Fibroblast of villous mesenchyme (primary cell): ENCODE measurements at places on chromosomes 7 and 10.

- no peak for DNase-seq
Measured at GRCh38 chr10:42802876-42803275, 20.3 kb downstream of the BMS1 start.

DNA sequence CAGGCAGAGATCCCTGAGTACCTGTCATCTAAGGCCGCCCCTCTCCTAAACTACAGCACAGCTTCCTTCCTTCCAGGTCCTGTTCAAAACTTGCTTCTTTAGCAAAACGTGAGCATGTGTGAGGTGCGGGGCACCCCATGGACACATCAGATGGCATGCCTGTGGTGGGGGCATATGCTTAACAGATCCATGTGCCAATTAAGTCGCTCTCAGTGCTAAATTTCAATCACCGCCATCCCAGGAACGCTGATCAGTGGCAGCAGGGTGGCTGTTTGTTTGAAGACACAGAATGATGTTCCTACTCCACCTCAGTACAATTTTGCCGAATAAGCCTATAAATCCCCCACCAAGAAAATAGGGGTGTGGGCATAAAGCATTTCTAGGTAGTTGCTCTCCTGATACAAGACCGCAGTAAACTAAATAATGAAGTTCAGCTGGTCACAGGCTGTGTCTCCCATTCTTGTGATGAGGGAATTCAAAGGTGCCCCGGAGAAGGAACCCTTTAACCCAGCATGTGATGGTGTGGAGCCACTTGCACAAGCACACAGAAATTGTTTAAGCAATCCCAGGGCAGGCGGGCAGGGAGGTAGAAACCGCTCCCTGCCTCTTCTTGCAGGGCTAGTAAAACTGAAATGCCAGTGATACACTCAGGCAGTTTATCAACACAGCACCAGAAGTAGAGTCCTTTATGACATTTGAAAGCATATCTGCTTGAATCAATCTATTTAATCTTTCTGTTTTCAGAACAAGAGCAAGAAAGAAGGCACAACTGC is 205.7 kb downstream of the SORCS1 start:
- DNase-seq = no peak

GRCh38 chr10:124236136-124236535 is 142.7 kb upstream of the CHST15 start:
- no peak for DNase-seq

GRCh38 chr10:125260260-125260659 is 99.9 kb upstream of the CTBP2 start:
- no peak for DNase-seq

DNA sequence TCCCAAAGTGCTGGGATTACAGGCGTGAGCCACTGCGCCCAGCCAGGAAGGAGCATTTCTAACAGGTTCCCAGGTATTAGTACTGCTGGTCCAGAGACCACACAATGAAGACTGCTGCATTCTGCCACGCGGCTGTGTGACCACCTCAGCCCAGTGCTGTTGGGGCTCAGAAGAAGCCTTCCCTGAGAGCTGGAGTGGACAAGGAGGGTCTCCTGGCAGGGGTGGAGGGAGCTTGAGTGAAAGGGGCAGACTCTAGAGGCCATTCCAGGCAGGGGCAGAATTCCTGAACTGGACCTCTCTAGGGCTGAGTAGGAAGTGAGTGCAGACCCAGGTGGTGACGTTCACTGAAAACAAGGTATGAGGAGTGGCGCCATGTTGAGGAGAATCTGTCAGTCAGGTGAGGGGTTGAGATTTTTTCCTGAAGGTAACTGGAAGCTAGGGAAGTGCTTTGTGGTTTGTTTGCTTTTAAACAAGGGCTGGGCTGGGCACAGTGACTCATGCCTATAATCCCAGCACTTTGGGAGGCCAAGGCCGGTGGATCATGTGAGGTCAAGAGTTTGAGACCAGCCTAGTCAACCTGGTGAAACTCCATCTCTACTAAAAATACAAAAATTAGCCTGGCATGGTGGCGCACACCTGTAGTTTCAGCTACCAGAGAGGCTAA is 67.6 kb downstream of the TACC2 start:
- no peak for DNase-seq

DNA sequence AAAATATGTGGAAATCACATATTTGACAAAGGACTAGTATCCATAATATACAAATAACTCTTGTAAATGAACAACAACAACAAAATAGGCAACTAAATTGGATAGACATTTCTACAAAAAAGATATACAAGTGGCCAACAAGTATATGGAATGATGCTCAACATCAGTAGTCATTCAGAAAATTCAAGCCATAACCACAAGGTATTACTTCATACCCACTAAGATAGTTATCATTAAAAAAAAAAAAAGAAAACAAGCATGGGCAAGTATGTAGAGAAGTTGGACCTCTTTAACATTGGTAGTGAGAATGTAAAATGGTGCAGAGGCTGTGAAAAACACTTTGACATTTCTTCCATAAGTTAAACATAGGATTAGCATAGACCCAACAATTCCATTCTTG is 80.8 kb downstream of the CYP26A1 start:
- DNase-seq = no peak

- no peak for DNase-seq
Measured at GRCh38 chr7:76328389-76328788, 25.9 kb downstream of the HSPB1 start.

DNA sequence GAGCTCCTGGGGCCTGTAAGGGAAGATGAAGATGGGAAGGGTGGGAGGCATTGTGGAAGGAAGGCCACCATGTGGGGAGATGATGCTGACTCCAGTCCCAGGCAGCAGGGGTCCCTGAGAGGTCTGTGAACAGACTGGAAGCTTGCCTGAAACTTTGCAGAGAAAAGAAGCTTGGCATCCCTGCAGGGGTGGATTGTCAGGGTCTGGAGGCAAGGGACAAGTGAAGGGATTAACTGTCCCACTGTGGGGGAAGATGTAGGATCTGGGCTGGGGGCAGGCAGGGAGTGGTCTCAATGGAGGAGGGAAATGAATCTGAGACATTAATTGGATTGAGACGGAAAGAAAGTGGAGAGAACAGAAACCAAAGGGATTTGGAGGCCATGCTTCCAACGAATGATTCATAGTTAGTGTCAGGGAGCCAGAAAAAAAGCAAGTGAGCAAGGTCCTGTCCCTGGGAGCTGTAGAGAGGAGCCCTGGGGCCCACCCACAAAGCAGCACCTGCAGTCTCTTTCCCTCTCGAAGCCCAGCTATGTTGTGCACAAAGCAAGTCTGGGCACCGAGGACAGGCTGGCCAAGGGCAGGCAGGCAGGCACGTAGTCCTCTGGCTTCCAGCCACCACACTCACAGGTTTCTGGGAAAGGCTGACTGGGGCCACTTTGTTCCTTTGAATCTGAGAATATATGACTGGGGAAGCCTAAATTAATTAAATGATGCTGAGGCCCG is 4.7 kb upstream of the SLC18A3 start:
- DNase-seq = no peak

DNA sequence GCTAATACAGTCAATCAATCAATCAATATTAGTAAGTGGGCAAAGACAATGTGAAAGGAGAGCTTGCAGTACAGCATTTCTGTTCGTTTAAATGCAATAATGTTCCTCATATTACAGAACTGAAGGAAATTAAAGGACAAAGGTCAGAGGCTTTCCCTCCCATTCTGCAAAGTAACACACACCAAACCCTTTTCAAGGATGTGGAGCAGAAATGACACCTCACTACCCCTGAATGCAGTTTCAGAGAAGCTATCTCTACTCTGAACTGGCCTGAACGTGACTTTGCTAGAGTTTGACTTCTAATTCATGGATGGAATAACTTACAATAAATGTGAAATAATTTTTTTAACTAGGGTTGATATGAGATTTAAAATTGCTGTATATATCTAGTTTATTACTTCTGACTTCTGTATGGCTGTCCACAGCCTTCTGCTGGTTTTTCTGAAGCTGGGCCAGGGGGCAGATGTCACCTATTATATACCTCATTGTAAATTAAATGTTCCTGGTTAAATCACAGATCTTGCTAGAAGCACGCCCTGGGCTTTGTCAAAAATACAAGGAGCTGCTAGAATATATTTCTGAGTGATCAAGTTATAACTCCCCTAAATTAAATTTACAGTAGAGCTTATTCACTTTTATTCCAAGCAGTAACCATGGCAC is 156.9 kb upstream of the C7orf33 start:
- no peak for DNase-seq

DNA sequence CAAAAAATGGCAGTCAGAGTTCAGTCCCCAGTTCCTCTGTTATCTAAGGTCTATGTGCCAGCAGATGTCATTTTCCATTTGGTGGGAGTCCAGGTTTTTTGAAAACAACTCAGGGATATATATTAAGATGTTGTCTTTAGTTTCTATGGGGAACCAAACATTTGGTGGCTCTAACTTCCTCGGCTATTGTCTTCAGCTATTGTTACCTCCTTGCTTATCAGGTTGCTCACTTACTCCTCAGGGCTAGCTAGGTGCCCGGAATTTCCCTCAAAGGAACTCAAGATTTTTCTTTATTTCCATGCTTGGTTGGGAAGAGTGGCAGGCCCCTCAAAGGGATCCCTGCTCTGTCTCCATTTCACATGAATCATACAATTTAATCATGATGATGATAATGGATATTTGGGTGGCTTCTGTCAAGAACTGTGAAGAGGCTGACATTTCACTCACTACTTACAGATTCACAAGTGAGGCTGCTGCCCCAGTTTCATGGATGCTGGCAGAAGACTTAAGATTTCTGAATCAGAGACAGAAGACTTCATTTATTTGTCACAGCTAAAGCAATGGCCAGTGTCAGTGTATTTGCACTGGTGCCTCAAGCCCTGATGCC is 182.8 kb downstream of the PKD1L1 start:
- no peak for DNase-seq

DNA sequence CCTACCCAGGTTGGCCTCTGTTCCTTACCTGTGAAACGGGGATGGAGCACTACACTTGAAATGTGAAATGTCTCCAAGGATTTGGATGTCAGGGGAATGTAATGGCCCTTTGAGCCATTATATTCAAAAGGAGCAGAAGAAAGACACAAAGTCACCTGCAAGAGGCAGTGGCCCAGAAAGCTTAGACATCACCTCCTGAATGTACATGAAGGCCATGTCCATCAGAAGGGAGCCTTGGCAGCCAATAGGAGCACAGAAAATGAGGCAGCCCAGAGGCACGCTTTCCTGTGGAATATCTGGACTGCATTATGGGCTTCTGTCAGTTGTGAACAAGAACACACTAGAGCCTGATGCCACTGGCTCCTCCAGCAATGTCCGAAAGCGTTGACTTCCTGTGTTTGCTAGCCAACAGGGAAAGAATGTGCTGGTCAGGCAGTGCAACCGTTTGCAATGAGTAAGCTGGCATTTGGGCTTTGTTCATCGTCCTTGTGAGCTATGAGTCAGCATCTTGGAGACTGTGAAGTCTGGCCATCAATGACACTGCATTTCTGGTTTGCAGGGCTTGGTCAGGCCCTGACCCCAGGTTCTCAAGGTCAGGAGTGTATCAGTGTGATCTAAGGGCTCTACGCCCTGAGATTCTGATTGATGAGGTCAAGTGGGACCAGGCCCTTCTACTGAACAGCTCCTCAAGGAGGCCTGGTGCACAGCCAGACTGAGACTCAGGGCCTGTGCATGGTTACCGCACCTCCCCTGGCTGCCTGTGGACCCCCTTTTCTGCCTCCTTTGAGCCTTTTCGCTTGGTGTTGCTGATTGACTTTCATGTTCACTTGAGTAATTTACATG is 222.4 kb downstream of the RPS24 start:
- DNase-seq = peak; percentile 93

- no peak for DNase-seq
Measured at GRCh38 chr10:92756201-92757065, 66.7 kb downstream of the HHEX start.

DNA sequence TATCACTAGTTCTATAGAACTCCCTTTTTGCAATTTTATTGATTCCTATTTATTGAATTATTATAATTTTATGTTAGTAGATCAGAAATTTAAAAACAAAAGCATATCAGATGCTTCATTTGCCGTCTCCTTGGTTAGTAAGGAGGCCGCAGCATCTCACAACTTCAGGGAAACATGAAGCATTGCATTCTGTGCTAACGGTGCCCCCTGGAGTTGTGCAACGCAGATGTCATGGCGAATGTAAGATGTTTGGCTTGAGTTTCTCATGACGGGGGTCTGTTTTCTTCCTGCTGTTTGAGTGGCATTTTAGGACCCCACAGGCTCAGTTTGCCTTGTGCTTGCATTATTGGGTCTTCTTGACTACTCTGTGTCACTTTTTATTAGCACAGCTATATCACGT is 124.8 kb downstream of the CNNM2 start:
- no peak for DNase-seq

- DNase-seq = no peak
Measured at GRCh38 chr10:29214551-29214950, 74.3 kb upstream of the LYZL1 start.

DNA sequence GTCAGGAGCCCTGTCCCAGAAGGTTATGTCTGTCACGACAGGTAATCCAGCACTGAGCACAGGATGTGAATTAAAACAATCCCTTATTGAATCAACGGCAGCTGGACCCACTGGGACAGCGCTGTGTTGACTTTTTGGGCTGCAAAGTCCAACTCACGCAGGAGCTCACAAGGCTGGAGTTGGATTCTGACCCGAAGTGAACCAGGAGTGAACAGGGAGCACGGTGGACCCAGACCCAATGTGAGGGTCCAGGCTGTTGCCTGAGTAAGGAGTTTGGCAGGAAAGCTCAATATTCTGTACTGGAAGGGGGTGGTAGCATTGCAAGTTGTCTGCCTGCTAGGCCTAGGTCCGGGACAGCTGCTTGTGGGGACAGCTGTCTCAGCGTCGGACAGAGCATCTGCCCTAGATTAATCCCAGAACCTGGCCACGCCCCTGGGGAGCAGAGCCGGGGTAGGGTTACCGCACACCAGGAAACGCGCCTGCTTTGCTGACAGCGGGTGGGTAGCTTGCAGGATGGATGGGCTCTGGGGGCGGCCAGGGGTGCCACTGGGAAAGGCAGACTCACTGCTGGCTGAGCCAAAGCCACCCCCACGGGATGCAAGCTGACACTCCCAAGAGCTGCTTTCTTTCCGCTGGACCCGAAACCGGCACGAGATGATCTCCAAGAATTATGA is 24.0 kb downstream of the COL26A1 start:
- no peak for DNase-seq

GRCh38 chr10:1420661-1421362 is 316.5 kb downstream of the ADARB2 start:
- DNase-seq = no peak

DNA sequence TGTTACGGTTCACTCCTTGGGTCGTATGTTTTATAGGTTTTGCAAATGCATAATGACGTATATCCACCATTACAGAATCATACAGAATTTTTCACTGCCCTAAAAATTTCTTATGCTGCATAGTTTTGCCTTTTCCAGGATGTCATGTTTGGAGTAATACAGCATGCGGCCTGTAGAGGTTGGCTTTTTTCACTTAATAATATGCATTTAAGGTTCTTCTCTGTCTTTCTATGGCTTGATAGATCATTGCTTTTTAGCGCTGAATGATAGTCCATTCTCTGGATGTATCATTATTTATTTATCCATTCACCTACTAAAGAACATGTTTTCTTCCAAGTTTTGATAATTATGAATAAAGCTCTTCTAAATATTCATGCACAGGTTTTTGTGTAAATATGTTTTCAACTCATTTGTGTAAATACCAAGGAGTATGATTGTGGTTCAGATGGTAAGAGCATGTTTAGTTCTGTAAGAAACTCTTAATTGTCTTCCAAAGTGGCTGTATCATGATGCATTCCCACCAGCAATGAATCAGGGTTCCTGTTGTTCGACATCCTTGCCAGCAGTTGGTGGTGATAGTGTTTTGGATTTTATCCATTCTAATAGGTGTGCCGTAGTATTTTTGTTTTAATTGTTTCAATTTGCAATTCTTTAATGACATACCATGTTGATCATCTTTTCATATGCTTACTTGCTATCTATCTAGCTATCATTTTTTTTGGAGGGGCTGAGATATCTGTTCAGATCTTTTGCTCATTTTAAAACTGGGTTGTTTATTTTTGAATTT is 531.2 kb upstream of the GHITM start:
- DNase-seq = peak; percentile 49
